ENCODE measurements at places on chromosomes 16 and 17. TPM values are rescaled to one million over a fixed set of nuclear protein-coding genes. Genes with fewer than 3 reads are reported as not detected.

The ADAP2 gene
- total RNA-seq = 4.3 TPM

The CX3CL1 gene
- not detected for total RNA-seq

The CIITA gene
- total RNA-seq = 0.66 TPM

The TBC1D3B gene
- total RNA-seq = 1.8 TPM

The ZNF287 gene
- total RNA-seq = 5.4 TPM

The DPEP3 gene
- total RNA-seq = not detected

The CNEP1R1 gene
- 28.2 TPM for total RNA-seq
